T-helper 17 cell (primary cell): ENCODE measurements at places on chromosomes 2 and 18. TPM values are rescaled to one million over a fixed set of nuclear protein-coding genes. Genes with fewer than 3 reads are reported as not detected.

DNA sequence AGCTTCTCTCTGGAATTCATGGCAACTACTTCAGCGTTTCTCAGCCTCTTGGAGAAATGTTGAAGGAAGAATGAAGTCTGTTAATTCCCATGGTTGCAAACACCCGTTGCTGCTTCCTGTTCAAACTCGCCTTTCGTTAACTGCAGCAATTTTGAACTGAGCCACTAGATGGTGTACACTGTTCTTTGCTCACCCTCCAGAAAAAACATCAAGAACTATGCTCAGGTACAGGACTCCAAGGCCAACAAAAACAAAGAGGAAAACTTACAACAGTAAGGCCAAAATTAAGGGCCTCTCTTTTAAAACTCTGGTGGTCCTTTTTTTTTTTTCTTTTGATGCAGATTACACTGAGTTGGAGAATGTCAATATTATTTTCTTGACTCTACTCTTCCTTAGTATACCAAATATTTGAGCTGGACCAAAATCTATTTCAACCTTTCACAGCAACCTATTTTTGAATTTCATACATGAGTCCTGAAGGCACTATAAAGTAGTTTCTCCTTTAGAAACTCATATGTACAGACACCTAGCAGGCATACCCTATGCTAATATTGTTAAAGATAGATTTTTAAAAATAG is 58.2 kb downstream of the KLHL14 start:
- DNase-seq, result no peak

GRCh38 chr2:85704800-85705679 is 10.9 kb downstream of the GNLY start:
- no peak for DNase-seq

DNA sequence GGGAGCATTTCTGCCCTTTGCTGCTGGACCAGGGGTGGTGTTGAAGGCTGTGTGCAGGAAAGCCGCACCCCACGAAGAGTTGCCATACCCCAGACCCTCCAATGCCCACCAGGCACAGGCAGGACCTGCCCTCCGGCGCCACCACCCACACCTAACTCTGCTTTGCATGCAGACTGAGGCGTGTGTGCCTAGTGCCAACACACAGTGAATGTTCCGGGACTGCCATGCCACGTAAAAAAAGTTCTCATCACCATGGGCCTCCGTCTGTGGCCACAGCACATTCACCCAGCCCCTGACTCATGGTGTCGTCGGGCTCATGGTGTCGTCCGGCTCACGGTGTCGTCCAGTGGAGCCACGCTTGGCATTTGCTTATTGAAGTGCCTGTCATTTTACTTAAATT is 184.9 kb upstream of the RAB6C start:
- no peak for DNase-seq

DNA sequence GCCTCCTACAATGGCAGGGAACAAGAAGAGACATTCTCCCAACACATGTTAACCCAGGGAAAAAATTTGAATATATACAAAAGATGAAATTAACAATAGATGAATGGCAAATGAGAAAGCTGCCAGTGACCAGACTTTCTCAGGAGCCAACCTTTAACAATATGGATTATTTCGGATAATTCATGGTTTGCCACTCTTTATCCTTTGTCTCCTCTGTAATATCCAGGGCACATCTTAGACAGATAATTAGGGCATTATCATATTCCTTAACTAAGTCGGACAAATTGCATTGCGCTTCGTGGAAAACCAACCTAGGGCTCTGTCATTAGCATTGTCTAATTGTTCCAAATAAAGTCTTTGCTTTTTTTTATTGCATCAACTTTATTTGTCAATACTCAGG is 97.3 kb downstream of the CDCA7 start:
- no peak for DNase-seq

GRCh38 chr2:115596659-115597375 is 1154.4 kb downstream of the DPP10 start:
- no peak for DNase-seq

DNA sequence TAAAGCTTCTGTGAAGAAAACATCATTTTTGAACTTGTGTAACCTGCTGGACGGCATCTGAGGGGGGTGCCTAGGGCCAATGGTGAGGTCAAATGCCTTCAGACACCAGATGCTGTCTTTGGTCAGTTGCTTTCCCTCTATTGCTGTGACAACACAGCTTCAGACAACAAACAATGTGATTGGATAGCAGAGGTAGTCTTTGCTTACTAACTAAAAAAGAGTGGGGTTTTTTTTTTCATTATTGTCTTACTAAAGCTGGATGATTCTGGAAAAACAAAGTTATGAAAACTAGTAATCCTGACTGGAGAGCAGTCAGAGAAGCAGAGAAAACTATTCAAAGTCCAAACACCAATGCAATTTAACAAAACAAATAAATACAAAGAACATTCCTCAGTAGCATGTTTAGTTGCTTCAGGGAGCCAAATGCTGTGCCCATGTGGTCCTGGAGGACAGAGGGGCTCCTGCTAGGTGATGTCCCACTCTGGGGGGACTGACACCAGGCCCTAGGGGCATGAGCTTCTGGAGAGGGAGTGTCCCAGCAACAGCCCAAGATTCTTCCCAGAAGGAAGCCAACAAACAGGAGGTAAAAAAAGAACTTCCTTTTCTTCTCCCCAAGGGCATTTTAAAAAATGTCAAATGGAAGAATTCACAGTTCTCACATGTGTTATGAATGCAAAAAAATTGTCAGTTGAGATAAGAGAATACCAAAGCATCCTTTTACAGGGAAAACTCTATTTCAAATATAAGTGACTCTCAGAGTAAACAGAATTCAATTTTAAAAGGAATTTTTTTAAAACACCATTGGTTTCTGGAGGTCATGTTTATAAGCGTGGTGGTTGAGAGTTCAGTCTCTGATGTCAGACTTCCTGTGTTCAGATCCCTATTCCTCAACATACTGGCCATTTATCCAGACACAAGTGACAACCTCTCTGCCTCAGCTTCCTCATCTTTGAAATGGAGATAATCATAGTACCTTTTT is 181.1 kb upstream of the PGAP1 start:
- no peak for DNase-seq

NAT8 gene
- total RNA-seq, result not detected

VWA3B gene
- not detected for total RNA-seq
